Sciatic nerve (tissue), 2 donors: ENCODE measurements at places on chromosomes 1 and 21. TPM values are rescaled to one million over a fixed set of nuclear protein-coding genes. Genes with fewer than 3 reads are reported as not detected.

DNA sequence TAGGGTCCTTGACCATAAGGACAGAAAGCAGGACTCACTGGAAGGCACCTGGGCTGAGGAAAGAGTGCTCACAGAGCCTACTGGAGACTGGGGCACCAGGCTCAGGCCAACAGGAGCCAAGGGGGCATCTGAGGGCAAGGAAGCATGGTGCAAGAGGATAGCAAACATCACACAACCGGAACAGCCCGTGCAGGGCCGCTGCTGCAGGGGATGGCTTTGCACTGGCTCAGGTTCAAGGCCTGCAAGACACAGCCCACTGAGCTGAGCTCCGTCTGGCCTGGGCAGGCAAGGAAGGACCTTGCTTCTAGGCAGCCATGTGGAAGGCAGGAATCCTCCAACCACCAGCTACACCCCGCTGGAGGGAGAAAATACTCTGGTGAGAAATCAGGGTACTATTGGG, 59.8 kb upstream of the KIF26B start:
- no peak for DNase-seq

The GPR161 gene
- total RNA-seq: 10.7 TPM

- no peak for DNase-seq
Observed at GRCh38 chr1:169132512-169133227, 26.2 kb downstream of the ATP1B1 start.

DNA sequence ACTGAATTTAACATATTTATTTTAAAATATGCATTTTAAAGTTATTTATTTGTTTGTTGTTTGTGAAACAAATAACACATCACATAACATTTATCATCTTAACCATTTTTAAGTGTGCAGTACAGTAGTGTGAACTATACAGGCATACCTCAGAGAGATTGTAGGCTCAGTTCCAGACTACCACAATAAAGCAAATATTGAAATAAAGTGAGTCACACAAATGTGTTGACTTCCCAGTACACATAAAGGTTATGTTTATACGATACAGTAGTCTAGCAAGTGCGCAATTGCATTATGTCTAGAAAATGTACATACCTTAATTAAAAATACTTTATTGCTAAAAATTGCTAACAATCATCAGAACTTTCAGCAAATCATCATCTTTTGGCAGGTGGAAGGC, 739.4 kb upstream of the ADGRL4 start:
- DNase-seq: no peak

DNA sequence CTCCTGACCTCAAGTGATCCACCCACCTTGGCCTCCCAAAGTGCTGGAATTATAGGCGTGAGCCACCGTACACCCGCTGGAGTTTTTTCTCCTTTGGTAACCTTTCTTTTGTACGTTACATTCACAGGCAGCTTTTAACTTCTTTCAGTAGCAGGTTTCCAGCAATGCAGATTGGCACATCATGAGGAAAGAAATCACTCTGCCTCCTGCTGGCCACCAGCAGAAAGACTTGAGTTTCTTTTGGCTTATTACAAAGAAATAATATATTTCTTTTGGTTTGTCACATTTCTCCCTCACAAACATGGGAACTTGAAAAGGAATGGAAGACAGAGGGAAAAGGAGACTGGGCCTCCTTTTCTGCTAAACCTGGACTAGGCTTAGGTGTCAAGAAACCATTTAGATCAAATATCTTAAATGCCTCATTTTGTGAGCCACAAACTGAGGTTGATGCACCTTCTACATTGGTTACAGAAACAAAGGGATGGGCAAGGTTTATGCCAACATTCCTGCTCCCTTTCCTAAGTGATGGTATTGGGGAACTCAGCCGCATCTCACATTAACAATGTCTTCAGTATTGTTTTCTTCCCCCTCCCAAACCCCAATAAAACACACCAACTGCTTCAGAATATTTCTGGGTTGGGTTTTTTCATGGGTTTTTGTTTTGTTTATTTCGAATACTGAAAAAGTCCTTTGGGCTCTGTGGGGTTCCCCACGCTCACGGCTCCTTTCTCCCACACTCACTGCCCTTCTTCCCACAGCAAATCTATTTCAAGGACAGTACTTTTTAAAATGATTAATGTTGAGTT, 7.7 kb downstream of the ENSA start:
- no peak for DNase-seq
